ENCODE measurements at places on chromosomes 12 and 14.

DNA sequence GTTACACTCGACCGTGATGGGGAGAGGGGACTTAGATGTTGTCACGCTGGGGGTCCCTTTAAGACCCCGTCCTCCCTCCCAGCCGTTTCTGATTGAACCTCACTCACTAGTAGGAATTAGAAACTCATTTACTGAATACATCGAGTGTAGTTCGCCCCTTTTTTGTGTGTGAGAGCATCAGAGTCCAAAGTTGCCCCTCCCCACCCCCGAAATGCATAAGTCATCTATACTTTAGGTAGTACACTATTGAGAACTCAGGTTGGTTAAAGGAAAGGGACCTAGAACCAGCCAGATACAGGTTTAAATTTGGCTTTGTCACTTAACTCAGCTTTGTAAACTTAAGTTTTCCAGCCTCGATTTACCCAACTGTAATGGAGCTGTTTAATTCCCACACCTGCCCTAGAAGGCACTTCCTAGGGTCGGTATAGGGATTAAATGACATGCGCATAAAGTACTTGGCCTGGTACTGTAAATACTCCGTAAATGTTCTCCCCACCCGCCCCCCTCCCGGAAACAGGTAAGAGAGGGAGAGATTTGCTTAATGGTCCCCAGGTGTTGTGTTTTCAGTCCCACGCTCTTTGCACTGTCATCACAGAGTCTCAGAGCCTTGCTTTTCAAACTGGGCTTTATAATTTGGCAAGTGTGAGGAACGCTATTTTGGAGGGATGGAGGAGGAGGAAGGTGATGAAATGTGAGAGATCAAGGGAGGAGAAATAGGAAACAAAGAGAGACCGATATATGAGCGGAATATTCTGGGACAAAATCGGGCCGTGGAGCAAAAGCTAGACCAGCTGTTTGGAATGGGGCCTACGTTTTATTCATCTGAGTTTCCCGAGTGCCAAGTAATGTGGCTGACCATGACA is 897 bp downstream of the SUDS3 start:
- DNase-seq = no peak

DNA sequence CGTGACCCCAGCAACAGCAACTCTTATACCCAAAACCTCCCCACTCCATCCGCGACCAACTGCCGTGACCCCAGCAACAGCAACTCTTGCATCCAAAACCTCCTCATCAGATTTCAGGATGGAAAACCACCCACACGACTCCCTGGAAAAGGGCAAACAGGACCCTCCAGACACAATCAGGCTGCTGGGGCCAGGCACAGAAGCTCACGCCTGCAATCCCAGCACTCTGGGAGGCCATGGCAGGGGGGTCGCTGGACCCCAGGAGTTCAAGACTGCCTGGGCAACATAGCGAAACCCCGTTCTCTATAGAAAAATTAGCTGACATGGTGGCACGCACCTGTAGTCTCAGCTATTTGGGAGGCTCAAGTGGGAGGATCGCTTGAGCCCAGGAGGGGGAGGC is 19.7 kb downstream of the PGAM5 start:
- no peak for DNase-seq

GRCh38 chr14:86973177-86973576 is 1019.8 kb downstream of the GALC start:
- DNase-seq = no peak

GRCh38 chr14:103078860-103079587 is 5.0 kb upstream of the LBHD2 start:
- no peak for DNase-seq

DNA sequence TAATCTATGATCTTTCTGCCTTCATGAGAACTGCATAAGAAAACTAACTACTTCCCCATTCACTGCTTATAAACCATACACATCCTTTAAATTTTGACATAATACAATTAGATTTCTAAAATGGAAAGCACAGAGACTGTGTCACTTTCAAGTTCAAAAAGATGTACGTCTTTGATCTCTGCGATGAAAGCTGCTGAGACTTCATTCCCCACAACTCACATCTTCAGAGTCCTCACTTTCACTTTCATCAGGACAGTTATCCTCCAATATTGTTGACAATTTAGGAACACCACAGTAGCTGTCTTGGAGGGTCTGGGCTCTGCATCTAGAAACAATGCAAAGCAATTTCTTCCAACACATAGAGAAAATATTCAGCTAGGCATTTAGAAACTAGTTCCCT is 47.9 kb upstream of the KCNC2 start:
- no peak for DNase-seq

- no peak for DNase-seq
Observed at GRCh38 chr12:86597431-86597830, 341.2 kb upstream of the MGAT4C start.

- DNase-seq = peak; percentile 95
Observed at GRCh38 chr12:4269279-4269991, 4.1 kb upstream of the CCND2 start.

- DNase-seq = peak; percentile 79
Observed at GRCh38 chr12:1606021-1606622, 11.7 kb upstream of the FBXL14 start.

DNA sequence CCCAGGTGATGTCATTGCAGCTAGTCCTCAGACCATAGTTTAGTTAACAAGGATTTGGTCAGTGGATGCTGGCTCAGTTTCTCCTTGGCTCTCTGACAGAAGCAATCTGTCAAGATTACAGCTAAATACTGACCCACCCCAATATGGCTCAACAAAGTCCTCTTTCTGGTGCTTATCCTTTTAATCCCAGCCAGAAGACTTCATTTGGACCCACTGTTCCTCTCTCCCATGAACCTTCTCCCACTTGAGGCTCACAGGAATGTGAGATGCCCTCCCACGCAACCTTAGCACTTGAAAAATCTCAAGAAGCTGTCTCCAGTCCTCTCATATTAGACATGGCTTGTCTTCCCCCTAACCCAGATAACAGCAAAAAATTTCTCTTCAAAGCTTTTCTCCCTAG is 47.7 kb downstream of the C12orf50 start:
- DNase-seq = no peak

DNA sequence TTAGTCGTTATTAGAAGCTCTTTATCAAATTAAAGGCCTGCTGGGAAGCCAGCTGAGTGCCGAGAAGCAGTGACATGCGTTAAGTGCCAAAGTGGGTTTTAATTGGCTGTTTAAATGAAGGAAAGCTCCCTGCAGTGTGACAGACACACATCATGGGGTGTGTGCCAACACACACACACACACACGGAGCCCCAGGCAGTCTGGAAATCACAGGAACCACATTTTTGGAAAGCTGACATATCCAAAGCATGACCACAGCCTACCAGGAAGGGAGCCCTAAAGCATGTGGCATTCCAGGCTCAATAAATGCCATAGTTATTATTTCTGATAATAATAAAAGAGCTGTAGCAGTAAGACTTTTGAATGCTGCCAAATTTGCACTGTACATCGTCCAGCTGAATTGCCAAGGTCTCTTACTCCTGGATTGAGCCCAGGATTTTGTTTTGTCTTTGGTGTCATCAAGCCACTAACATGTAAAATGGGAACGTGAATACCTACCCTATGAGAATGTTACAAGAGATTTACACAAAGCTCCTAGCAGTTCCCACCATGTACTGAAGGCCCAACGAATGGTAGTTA is 135.1 kb downstream of the TMEM30B start:
- DNase-seq = no peak

- DNase-seq = peak; percentile 81
Observed at GRCh38 chr12:52980650-52981423, 25.4 kb upstream of the EIF4B start.

DNA sequence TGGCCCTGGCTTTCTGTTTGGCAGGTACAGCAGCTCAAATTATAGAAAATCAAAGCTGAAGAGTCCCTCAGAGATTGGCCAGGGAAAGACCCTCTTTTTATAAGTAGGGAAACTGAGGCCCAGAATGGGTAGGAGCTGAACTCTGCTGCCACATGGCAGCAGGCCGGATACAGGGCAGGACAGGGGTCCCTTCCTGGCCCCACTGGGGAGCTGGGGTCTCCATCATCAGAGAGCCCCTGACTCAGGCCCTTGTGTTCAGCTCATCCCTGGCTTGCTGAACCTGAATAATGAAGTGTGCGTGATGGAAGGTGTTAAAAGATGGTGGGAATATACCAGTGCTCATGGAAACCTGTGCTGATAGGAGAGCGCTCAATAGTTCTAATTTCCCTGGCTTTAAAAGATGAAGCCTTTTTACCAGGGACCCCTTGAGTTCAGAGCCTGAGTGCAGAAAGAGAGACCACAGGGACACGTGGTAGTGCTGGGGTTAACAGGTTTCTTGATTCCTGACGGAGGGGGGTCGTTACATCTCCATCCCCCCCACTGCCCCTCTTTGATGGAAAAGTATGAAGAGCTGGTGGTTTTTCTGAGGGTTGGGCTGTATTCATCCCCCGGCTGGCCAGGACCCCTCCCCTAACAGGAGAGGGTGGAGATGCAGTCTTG is 4.4 kb downstream of the DLK1 start:
- DNase-seq = no peak

DNA sequence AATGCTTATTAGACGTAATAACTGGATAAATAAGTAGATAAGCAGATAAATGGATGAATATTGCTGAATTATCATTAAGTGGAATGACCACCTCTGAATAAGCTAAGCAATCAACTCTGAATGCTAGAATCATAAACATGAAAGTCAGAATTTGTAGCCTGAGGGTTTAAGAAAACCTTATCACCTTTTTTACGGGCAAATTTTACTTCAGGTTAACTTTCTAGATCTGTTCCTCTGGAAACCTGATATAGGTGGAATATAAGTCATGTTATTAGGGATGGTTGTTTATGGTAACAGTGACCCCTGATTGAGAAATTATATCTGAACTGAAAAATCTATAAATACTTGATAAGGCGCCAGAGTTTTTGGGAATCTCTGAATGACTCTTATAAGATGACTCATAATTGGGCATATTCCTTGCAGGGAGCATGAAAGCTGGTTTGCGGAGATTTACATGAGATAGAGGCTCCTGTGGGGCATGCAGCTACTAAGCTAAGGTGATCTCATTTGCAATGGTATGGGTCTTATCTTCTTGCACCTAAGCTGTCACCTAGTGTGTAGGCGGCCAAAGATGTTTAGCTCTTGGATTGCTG is 12.1 kb downstream of the SPX start:
- DNase-seq = no peak

DNA sequence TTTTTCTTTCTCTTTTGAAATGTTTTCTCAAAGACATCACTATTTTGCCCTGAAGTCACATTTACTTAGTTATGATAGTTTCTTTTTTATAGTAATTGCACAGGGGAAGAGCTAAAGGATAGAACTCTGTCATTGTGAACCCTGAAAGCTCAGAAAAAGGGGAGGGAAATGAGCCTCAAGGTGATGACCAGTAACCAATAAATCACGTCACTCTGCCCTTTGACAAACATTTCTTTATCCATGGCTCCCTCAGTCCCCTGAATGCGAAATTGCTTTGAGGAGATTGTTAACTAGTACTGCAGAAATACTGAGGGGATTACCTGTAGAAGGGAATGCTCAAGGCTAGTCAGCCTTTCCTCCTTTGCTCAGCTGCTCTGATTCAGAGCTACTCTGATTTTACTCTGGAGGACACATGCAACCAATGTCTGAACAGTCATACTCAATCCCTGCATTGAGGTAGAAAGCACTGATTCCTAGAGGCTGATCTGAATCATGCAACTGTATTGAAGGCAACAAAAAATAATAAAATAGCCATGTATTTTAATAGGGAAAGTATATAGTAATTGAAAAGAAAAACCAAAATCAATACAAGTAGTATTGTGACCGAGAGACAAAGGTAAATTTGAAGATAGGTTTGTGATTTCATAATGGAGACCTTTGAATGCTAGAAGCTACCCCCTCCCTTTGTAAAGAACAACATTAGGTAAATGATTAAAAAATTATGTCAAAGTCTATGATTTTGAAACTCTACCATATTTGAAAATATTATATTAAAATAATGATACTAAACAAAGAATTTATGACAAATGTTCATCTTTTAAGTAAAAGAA is 24.7 kb downstream of the SLCO1B1 start:
- DNase-seq = no peak

DNA sequence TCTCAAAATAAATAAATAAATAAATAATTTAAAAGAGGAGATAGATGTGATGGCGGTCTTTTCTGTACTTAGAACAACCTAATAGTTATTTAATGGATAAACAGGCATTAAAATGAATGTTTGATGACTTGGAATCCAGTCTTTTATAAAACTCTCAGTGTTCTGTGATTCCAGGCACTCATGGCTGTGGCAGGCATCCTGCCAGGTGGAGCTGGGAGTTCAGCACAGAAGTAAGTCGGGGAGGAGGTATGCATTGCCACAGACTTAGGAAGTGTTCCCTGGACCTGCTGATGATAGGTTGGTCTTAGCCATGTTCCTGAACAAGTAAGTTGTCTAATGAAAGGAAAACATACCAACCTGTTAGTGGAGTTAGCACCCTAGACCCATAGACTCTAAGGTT is 126.3 kb downstream of the CACNA1C start:
- no peak for DNase-seq

DNA sequence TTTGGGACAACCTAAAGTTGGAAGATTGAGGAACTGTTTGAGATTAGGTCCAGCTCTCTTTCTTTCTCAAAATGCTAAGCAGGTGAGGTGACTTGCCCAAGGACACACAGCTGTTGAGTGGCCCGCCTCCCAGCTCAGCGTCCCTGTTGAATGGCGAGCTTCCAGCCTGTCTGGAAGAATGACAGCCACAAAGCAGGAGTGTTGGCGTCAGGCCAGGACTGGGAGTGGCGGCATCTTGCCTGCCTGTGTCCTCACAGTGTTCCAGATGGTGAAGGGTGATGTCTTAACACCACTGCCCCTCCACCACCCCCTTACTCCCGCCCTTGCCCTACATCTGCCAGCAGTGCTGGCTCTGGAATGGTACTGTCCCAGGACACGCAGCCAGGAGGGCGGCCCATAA is 4.4 kb upstream of the CEBPE start:
- no peak for DNase-seq

GRCh38 chr14:80658155-80658554 is 283.4 kb downstream of the CEP128 start:
- DNase-seq = no peak

GRCh38 chr14:72833174-72833573 is 60.7 kb downstream of the DPF3 start:
- DNase-seq = no peak

DNA sequence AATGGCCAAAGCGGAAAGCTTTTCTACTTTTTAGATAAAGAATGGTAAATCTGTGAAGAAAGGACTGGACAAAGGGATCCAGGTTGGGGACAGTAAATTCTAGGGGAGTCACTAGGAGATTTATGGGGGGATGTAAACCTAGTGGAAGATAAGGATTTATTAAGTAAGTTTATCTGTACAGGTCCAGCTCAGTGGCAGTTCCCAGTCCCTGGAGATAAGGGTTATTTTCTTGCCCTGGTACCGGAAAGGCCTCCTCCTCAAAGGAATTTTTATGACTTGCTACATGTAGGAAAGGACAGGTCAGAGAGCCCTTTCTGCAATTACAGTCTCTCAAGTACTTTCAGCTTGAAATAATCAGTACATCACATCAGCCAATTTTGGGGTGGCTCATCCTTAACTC is 72.6 kb upstream of the BICD1 start:
- no peak for DNase-seq
